ENCODE measurements at places on chromosomes 1 and 21. TPM values are rescaled to one million over a fixed set of nuclear protein-coding genes. Genes with fewer than 3 reads are reported as not detected.

The SELE gene
- under 0.01 TPM for total RNA-seq

The LCE1C gene
- not detected for total RNA-seq

The GPR52 gene
- total RNA-seq = 0.92 TPM

The ERICH3 gene
- total RNA-seq = not detected

The CSF3R gene
- total RNA-seq = not detected

The HSF2BP gene
- 1.2 TPM for total RNA-seq

The SPRR5 gene
- total RNA-seq = not detected

Data from aortic smooth muscle cell (primary cell).